ENCODE measurements at places on chromosomes 1 and 21. TPM values are rescaled to one million over a fixed set of nuclear protein-coding genes. Genes with fewer than 3 reads are reported as not detected.

RBM11 gene
- 1.6 TPM for total RNA-seq

DNA sequence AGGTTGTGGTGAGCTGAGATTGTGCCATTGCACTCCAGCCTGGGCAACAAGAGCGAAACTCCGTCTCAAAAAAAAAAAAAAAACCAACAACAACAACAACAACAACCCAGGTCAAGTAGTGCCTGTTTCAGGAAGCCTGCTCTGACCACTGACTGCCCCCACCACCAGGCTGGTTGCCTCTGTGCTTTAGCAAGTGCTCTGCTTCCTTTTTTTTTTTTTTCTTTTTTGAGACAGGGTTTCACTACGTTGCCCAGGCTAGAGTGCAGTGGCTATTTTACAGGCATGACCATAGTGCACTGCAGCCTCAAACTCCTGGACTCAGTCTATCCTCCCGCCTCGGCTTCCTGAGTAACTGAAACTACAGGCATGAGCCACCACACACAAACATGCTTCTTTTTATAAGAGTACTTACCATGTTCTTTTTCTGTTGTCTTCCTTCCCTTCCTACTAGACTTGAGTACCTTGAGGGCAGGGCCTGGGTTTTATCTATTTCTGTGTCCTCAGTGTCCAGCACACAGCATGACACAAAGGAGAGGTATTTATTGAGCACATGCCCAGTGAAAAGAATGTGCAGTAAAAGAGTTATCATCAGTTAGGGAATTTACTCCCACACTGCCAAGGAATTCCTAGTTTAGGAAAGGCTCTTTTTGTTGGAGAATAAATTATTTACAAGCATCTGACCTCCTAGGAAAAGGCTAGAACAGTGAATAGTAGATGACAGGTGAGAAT lies 9.9 kb upstream of the COA7 start:
- peak; percentile 81 for DNase-seq

- no peak for DNase-seq
These were observed 31.7 kb downstream of the ZP4 start for GRCh38 chr1:237858992-237859391.

- DNase-seq, result no peak
These were observed 654.6 kb downstream of the ADGRL2 start for GRCh38 chr1:82455342-82455741.

MX2 gene
- 0.17 TPM for total RNA-seq

DNA sequence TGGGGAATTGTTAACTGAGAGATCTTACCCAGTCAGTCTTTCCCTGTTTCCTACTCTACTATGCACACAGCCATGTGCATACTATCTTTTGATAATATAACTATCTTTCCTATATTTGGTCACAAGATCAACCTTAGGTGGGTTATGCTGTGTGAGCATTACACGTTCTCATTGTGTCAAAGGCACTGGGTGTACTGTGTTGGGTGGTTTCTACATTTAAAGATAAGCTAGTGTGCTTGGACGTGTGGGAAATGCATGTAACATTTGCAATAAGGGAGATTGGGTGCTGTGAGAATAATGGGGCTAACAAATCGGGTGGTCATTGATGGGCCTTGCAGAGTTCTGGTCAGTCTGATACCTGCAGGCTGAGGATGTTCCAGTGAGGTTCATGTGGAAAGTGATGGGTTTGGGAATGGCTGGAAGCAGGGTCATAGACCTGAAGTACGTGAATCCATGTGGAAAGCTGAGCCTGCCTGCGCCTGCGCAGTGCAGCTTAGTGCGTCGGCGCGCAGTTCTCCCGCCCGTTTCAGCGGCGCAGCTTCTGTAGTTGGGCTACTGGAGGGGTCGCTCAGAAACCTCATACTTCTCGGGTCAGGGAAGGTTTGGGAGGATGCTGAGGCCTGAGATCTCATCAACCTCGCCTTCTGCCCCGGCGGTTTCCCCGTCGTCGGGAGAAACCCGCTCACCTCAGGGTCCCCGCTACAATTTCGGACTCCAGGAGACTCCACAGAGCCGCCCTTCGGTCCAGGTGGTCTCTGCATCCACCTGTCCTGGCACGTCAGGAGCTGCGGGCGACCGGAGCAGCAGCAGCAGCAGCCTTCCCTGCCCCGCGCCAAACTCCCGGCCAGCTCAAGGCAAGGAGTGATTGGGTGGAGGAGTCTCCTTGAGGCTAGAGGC lies at the start of gene MSH4:
Gene MSH4 (plus strand): TSS at position 507 of the 897 bp plus-strand sequence. CDS start 104 bp downstream, at position 611.
- DNase-seq, result no peak

Measured in renal cortical epithelial cell (primary cell).